ENCODE measurements at places on chromosomes 5 and 9. TPM values are rescaled to one million over a fixed set of nuclear protein-coding genes. Genes with fewer than 3 reads are reported as not detected.

The CER1 gene
- total RNA-seq, result not detected

The MAMDC2 gene
- total RNA-seq, result 1.5 TPM

DNA sequence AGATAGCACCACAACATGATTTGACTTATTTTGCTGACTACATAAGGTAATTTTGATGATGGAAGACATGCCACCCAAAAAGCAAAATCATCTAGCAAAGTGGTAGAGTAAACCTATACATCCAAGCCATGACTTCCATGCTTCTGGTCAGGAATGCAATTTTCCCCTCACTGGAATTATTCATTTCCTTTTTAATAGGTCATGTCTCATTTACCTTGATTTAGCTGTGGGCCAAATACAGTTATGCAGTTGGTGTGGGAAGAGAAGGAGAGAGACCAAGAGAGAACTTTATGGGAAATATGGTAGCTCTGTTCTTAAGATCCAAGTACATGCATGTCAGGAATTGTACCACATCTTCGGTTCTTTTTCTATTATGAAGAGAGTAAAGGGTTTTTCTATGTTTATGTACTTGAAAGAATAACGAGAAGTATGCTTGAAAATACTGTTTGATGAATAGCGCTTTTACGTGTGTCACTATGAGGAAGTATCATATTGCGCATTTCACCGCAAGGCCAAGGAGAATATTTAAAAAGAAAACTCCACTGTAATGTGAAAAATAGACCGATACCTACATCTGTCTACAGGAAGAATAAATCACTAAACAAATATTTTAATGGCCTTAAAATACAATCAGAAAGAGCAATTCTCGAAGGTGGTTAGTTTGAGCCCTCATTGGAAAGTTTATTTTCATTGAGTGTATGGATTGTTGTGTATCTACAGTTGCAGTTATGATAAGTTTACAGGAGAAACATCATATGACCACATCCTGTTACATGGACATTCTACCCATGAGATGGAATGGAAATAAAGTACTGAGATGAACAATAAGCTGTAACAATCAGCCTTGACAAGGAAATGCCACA, 134.0 kb downstream of the FOXD1 start:
- no peak for DNase-seq

The SMIM15 gene
- total RNA-seq, result 25.0 TPM

The IL31RA gene
- total RNA-seq, result not detected

GRCh38 chr5:127280491-127281220, 9.9 kb upstream of the MEGF10 start:
- no peak for DNase-seq

DNA sequence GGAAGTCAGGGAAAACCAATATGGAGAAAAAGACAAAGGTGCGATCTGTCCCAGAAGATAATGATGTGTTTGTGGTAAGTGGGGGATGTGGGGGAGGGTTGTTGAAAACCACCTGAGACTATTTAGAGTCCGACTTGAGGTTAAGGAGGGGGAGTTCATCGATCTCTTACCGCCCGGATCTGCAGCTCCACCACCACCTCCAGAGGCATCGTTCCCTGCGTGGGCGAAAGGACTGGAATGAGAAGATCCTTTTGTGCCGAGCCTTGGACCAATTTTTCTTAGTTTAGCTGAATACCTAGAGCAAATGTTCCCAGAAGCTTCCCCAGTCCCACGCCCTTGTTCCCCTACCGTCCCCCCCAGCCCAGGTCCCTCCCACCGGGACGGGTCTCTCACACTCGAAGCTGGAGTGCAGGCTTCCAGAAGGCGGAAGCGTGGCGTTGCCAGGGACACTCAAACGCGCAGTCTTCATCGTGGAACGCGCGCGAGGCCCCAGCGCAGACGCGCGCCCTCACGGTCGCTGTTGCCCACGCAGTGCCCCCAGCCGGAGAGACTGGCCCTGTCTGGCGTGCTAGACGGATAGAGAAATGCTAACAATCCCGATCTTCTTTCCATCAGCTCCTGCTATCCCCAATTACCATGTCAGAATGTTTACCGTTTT, at the start of gene SPATA6L:
Gene SPATA6L, minus strand, starts transcription at position 439 of the 658 bp plus-strand sequence. Its CDS starts 230 bp downstream, at position 209.
- peak; percentile 82 for DNase-seq

GRCh38 chr5:54902791-54903473, 82.5 kb downstream of the ESM1 start:
- DNase-seq, result no peak

DNA sequence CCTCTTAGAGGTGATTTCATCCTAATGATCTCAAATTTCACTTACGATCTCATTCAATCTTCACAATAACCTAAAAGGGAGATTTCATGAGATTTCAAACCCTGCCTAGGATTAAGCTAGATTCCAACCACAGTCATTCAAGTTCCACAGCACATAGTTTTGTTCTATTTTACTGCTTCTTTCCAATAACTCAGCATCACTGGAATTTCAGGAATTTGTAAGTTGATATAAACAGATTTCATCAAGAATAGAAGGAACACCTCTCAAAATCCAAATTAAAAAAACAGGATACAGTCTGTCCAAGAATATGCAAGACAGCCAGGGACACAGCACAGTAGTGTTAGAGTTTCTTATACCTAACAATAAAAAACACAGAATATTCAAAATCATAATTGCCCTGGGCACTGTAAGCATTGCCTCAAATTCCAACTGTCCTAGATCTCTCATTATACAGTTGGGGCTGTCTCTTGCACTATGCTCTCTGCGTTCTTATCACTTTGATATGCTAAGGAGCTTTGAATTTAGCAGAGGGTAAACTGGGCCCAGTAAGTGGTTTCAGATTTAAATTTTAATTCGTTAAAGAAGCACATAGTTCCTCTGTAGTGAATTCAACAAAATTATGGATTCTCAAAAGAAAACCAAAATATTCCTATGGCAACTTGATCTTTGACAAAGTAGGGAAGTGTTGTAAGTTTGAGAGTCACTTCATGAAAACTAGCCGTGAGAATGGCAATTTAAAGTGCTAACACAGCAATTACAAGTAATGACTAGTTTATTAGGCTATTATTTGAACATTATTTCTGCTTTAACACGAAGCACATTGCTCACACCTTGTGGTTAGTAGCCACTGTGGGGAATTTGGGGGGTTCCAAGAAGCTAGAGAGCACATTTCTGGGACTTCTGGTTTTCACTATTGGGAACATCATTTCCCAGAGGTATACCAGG, 478.6 kb upstream of the C9orf72 start:
- no peak for DNase-seq

DNA sequence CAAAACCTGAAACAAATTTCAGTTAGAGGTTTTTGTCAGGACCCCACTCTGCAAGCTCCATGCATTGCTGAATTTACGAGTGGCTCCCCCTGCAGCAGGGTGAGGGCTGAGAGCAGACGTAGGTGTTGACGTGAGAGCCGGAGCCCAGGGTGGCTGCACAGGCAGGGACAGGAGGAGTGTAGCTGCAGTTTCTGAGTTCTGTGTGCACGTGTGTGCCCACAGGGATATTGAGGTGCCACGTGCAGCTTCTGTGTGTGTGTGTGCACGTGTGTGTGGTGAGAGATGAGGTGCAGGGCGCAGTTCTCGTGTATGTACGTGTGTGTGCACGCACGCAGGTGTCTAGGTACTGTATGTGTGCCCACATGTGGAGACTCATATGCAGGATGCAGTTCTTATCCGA, 14.6 kb downstream of the PLEKHG4B start:
- DNase-seq, result no peak

GRCh38 chr9:89744730-89745129, 139.9 kb downstream of the GADD45G start:
- DNase-seq, result no peak

DNA sequence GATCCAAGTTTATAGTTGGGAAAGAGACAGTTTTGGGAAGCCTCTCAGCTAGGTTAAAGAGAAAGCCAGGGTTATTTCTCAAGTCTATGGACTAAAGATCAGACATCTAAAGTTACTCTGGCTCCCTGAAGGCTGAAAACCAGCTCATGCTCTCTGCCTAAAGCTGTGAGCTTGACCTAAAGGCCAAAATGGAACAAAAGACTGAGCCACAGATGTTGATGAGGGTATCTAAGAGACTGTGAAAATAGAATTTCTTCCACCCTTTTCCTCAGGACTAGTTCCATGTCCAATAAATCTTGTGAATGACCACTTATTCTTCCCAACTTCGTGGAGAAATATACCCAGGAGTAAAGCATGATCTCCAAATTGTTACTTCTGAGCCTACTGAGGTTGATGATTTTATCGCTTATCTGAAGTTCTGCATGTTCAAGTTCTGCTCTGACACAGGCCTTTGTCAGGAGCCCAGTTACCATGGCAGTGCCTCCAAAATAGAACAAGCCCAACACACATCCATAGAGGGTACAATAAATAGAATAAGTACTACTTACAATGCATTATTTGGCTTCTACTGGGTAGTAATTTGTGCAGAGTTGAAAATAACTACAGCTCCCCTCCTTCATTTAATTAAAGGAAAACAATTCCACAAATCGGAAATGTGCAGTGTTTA, 373.6 kb downstream of the NTRK2 start:
- DNase-seq, result no peak

The DPYSL3 gene
- total RNA-seq, result 3.8 TPM

GRCh38 chr9:70607926-70608325, 193.5 kb upstream of the KLF9 start:
- no peak for DNase-seq

The CDH18 gene
- not detected for total RNA-seq

DNA sequence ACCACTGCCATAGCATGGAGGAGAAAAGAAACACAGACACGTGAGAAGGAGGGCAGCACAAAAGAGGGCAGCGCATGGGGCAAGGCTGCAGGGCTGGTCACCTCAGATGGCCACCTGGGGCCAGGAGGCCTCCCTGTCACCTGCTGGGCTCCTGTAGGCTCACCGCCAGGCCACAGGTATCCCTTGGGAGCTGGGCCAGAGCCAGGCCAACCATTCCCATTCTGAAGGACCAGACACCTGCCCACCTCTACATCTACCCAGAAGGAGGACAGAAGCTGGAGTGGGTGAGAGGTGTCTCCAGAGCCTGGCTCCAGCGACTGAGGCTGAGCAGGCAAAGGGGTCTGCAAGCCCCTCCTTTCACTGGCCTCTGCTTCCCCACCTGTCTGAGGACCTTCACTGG, 103.1 kb downstream of the PAX5 start:
- DNase-seq, result no peak

The F12 gene
- total RNA-seq, result 236 TPM

DNA sequence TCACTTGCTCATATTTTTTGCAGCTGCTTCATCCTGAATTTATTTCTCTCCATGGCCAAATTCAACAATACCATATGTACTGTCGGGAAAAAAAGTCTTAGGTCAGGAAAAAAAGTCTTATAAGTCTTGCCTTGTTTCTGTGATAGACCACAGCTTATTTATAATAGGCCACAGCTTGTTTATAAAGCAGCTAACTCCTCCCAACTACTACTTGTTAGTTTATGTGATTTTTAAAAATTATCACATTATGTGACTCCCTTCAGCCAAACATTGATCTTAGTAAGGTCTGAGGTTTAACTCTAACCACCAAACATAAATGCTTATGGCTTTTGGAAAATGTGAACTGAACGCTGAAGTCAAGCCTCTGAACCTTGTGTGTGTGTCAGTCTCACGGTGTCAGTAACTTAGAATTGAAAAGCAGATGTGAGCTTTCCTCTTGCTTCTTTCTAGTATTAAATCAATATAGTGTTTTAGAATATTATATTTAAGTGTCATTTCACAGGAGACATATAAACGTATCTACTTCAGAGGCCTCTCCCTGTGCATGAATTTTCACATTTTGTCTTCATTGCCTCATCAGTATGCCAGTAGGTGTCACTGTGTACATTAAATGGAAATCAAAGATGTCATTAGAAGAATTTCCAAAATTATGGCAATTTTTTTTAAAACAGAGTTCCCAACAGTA, 51.3 kb downstream of the SNX24 start:
- no peak for DNase-seq

The LHX3 gene
- not detected for total RNA-seq

- DNase-seq, result no peak
Measured at GRCh38 chr5:153765987-153766386, 272.7 kb downstream of the FAM114A2 start.

DNA sequence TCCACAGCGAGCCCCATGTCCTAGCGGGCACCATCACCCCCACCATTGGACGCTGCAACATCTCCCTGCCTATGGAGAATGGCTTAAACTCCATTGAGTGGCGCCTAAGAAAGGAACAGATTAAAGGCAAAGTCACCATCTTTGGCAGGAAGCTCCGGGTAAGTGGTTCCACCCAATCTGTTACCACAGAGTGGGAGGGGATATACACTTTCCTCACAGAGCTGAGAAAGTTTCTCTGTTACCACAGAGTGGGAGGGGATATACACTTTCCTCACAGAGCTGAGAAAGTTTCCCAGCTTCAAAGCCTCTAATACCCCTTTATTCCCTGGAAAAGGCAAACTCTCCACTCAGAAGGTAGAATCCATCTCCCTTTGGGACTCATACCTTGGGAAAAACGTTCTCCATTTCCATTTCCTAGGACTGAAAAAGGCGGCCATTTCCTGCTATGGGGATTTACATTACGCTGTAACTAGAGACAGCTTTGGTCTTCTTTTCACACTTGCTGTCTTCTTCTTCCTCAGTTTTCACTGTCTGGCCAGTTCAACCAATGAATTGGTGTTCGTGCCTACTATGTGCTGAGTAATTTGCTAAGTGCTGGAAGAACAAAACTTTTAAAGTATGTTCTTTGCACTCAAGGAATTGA, 63.4 kb upstream of the WWC1 start:
- DNase-seq, result no peak

The SPINK13 gene
- not detected for total RNA-seq

DNA sequence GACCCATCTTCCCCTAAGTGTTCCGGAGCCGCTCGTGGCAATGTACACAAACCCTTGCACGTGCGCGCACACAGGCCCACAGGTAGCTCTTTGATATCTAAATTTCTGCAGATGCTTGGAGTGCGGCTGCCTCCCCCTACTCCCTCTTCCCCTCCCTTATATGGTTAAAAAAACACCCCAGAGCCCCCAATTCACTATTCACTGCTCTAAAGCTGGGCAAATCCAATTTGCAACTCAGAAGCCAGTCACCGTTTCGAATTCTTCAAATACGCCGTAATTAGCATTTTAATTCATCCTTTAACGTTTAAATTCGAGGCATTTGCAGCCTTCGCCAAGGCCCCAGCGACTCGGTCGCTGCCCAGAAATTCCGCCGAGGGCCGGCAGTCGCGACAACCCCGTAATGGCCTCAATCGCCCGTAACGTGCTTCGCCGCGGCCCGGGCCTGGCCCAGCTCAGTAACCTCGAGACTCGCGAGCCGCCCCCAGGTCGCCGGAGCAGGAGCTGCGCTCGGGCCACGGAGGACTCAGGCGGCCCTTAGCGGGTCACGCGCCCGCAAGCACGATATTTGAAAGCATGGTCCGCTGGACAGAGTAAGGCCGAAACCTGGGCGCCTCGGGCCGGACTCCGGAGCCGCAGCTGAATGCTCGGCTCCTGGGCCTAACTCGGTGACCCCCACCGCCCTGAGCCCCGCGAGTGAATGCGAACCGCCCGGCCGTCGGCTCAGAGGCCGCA, 1.3 kb downstream of the IRX2 start:
- DNase-seq, result no peak

The ANXA1 gene
- 12.7 TPM for total RNA-seq

GRCh38 chr9:90299968-90300367, 342.7 kb downstream of the DIRAS2 start:
- no peak for DNase-seq

The SPAAR gene
- 0.49 TPM for total RNA-seq

The TAF11L5 gene
- total RNA-seq, result not detected
